ENCODE measurements at places on chromosomes 2 and 18.

- DNase-seq: no peak
Measured at GRCh38 chr18:63311118-63312018, 8.2 kb downstream of the BCL2 start.

GRCh38 chr2:66981074-66981473, 416.1 kb upstream of the ETAA1 start:
- DNase-seq: no peak

GRCh38 chr2:209579230-209579749, 155.4 kb downstream of the MAP2 start:
- DNase-seq: no peak

GRCh38 chr2:218397820-218398436, 1.7 kb upstream of the CTDSP1 start:
- DNase-seq: no peak

- DNase-seq: no peak
Measured at GRCh38 chr18:13246591-13246990, 28.0 kb downstream of the LDLRAD4 start.

DNA sequence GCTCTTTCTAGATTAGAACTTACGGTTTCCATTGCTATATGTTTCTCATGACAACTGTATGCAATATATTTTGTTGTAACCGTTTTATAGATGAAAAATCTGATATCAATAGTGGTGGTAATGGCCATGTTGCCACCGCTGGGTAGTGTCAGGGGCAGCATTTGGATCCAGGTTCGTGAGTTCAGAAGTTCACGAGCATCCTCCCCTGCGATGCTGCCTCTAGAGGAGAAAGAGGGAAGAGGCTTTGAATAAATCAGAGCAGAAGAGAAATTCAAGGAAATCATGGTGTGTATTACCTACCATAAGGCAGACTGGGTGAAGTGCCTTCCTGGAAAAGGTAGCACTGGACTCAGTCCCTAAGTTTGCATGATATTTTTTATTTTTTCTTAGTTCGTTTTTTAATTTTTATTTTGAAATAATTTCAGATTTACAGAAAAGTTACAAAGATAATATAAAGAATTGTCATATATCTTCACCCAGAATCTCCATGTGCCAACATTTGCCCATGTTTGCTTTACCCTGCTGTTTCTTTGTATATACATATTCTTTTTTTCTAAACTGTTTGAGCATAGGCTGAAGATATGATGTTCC, 3.3 kb upstream of the ZBTB7C start:
- no peak for DNase-seq
